ENCODE measurements at places on chromosomes 5 and 9.

DNA sequence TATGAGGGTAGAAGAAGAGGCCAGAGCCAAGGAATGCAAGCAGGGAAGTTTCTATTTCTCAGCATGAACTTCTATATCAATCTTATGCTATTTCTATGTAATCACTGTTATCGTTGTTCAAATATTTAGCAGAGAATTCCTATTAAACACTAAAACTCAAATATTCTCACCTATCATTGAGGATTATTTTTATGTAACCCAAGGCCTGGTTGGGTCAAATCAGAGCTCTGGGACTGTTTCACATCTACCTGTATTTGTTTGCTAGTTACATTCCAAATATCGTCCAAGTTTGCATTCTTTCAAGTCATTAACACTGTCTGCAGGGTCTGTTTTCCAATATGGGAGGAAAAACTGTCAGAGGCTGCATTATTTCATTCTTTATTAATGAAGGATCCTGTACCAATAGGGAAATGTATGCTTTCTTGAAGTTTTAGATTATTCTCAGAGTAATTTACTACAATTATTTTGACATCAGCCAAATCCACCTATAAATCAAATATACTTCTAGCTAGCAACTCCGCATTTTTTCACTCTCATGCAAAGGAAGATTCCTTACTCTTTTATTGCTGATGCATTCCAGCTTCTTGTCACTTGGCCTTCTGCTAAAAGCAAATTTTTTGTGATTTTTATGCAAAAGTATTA, 52.2 kb downstream of the LURAP1L start:
- DNase-seq, result no peak

- DNase-seq, result no peak
Observed at GRCh38 chr5:150305095-150305494, 2.4 kb upstream of the ARSI start.

- DNase-seq, result no peak
Observed at GRCh38 chr5:150286820-150287219, 2.8 kb downstream of the CAMK2A start.

DNA sequence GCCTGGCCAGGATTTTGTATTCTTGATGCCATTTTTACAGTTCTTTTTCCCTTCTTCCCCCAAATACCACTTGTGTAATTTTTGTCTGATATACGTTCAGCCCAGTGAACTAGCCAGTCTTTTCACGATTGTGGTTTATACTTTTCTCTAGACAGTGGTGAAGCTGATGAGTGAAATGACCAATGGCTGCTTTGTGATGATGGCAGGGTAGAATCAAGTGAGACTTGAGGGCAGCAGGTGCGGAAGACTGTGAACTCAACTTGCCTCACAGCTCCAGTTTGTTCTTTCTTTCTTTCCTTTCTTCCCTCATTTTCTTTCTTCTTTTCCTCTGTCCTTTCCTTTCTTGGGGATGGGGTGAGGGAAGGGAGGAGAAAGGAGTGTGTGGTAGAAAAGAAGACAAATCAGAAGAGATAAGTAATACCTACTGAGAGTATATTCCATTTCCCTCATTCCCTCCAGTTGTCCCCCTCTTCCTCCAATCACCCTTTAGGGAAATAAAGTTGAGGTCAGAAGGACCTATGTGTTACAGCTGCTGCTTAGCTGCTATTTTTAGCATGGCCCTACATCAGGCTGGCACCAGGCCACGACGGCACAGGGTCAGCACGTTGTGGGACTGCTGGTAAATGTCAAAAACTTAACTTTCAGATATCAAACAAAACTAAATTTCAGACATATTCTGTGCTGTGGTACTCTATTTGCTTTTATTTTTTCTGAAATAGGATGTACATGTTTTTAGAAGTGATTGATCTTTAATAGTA, 12.3 kb downstream of the ZSWIM6 start:
- no peak for DNase-seq

GRCh38 chr5:56543441-56544388, 271.6 kb upstream of the MAP3K1 start:
- DNase-seq, result no peak

GRCh38 chr9:4859035-4859434, 66.3 kb downstream of the RCL1 start:
- DNase-seq, result no peak

DNA sequence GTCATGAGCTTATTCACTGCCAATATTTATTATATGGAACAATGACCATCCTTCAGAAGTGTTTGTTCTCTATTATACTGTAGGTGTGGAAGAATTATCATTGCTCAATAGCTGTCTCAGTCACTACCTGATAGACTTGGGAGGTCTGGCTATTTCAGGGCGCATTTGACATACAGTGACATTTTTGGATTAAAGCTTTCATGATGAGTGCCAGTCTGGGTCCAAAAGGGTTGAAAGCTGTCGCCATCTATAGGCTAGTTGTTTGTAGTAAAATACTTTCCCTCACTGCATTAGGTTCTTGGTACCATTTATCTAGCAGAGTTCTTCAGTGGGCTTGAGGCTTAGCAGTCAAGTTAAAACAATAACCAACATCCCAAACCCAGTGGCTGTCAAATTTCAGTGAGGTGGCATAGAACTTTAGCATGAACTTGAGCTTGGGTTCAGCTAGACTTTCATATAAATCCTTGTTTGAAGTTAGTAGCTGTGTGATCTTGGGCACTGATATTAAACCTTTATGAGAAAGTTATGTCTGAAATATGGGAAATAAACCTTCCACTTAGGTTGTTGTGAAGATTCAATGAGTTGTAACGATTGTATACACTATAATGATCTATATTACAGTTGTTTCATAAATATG, 110.5 kb upstream of the CDKN2B start:
- DNase-seq, result no peak

DNA sequence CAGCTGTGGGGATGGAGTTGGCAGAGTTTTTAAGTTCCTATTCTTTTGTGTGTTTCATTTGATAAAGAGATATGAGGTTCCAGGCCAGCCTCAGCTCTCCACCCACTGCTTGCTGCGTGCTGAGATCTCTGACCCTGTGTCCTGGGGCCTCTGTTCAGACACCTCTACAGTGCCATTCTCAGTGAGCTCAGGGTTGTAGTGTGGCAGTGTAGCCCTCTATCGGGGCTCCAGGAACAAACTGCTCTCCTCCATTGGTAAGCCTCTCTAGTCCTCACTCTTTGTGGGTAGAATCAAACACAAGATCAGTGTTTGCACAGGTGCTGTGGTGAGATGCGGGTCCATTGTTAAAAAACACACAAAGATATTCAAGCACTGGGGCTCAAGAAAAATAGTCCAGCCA, 386.6 kb upstream of the RPS23 start:
- no peak for DNase-seq

- DNase-seq, result no peak
Observed at GRCh38 chr5:159170021-159170420, 39.3 kb downstream of the RNF145 start.

DNA sequence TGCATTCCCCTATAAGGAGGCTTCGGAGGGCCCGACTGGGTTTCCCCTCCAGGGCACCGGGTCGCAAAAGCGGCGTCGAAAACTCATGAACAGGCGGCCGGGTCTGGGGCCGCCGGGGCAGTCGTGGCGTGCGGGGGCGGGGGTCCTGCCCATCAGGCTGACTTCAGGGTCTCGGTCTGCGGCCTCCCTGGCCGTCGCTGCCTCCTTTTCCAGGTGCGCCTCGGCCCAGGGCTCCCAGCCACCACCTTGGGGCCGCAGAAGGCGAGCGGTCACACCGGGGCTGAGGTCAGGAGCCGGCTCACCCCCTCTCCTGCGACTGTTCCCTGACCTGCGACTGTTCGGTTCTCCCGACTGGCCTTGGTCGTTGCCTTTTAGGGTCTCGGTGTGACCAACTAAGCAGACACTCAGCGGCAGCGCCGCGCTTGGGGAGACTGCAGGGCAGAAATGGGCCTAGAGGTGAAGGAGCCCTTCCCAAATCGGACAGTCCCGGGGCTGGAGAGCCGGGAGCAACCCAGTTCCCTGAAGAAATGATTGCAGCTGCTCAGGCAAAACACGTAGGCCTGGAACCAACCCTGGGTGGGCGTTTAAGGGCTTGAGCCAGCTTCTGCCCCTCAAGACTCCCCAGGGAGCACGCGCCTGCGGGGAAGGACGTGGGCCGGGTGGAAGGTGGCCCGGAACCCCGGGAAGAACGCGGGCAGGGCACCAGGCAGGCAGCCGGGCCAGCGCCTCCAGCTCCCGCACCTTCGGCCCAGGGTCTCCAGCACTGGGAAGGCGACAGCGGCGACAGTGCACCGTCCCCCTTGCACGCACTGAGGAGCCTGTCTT, 11.2 kb downstream of the IRX2 start:
- no peak for DNase-seq

DNA sequence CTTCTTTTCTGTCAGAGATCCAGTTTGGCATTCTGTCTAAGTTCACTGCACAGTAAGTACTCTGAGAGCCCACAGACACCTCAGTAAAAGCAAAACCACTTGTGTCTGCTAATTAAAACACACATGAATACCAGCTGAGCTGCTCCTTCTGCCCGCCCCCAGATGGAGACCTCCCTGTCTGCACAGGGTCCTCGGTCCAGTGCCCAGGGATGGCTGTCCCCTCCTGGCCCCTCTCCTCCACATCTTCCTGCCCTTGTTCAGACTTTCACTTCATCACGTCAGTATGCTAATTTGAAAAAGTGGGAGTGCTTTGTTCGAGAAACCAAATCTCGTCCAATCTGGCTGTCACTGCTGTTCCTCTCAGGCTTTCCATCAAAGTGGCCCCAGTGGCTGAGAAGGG, 43.5 kb downstream of the LIX1 start:
- DNase-seq, result no peak

- DNase-seq, result no peak
Observed at GRCh38 chr5:179203248-179203647, 142.0 kb downstream of the ADAMTS2 start.

GRCh38 chr5:161036296-161036695, 184.3 kb upstream of the ATP10B start:
- DNase-seq, result no peak

- no peak for DNase-seq
Observed at GRCh38 chr5:95931079-95931833, 30.4 kb downstream of the ELL2 start.

DNA sequence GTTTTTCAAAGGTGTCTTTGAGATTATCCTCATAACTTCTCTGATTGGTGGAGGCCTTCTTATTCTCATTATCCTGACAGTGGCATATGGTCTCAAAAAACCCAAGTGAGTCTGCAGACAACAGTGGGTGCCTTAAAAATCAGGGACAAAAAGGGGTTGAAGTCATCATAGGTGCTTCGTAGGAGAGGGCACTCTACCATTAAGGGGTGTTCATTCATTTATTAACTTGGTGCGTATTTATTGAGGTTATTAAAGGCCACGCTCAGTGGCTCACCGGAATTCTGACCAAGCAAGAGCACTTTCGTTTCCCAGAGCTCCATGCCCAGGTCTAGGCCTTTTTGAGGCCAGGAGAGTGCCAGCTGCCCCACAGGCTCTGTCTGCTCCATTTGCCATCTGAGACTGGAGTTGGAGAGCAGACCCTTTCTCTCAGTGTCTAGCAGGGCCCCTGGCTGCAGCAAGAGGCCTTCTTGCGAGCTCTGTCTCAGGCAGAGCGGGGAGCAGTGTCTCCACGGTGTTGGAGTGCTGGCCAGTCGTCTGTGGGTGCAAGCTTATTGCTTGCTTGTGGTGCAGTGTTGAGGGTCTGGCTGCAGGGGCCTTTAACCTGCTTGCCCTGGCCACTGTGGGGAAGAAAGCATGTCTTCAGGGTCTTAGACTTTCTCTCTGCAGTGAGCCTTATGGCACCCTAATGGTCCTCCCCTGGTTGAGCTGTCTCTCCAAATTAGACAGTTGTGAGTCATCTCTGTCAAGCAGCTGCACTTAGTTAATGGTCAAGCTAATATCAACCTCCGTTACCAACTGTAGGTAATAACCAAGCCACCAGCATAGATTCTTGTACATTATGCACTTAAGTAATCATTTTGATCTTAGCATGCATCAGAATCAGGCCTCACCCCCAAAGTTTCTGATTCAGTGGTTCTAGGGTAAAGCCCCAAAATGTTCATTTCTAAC, 62.6 kb downstream of the IL31RA start:
- no peak for DNase-seq

DNA sequence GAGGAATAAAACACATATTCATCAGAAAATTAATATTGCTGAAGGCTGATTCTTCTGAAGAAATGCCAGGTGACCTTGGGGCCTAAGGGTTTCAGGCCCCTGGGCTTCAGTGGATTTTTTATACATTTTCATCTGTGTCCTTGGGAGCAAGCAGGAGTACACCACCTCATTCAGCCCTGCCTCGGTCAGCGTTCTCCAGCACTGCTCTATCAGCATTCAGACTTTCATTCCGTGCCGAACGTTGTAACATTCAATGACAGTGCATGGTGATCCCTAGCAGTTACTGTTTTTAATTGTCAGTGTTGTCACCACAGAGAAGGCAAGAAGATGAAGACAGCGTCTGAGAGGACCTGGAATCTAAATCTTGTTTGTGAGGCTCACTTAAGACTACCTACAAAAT, 490.4 kb downstream of the DNAH5 start:
- no peak for DNase-seq

DNA sequence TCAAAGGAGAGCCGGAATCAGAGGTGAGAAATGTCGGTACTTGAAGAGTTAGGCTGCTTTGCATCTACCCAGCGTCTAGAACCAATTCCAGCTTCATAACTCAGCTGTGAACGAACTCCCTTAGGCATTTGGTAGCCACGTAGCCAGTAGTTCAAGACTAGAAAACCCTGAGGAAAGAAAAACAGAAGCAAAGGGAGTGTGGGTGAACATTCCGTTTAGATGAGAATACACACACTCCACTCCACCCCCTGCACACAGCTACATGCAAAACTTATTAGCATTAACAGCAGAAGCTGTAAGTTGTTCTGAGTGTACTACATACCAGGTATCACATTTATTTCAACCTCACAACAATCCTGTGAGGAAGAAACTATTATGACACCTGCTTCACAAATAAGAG, 78.3 kb downstream of the SMIM23 start:
- no peak for DNase-seq

- no peak for DNase-seq
Observed at GRCh38 chr5:73958037-73958436, 332.0 kb downstream of the ARHGEF28 start.

GRCh38 chr9:14179449-14179848, 134.5 kb downstream of the NFIB start:
- no peak for DNase-seq

GRCh38 chr5:134794082-134794481, 35.5 kb downstream of the DDX46 start:
- no peak for DNase-seq

DNA sequence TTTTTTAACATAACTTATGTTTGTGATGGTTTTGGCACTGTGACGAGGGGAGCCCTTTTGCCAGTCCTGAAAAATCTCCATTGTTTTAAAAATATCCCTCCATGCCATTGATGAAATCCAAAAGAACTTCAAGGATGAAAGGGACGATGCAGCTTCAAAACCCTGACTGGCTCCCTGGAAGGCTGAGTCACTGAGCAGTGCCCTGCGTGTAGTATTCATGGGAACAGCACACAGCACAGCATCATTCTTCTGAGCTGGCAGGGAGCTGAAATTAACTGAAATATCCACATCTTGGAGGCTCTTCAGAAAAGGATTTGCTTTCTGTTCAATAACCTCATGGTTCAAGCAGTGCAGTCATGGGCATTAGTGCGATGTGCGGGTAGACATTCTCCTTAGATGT, 29.7 kb downstream of the PDE4D start:
- no peak for DNase-seq
